ENCODE measurements at places on chromosomes 12 and 14.
A peak's percentile ranks its signal among the peaks of the same experiment; 100 is the strongest.

- DNase-seq, result peak; percentile 29
These were observed 598 bp downstream of the HIF1A start for GRCh38 chr14:61695695-61696527.

GRCh38 chr12:105992849-105993740 is 145.7 kb downstream of the NUAK1 start:
- DNase-seq, result no peak

GRCh38 chr14:89388853-89389252 is 28.2 kb downstream of the FOXN3 start:
- DNase-seq, result no peak

DNA sequence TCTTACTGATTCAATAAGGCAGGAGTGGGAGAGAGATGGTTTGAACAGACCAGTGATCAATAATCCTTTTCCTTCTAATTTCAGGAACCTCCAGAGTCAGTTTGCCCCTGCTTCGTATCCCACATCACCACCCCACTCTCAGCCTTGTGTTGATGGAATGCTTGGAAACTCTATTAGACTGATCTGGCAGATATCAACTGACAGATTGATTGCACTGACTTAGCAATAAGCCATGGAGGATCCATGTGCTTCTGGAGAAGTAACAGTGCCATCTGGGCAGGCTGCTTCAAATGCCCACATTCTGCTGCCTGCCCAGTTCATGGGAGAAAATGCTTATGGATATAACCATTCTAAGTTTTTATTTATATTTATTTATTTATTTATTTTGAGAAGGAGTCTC is 218.0 kb downstream of the SLC2A13 start:
- no peak for DNase-seq

DNA sequence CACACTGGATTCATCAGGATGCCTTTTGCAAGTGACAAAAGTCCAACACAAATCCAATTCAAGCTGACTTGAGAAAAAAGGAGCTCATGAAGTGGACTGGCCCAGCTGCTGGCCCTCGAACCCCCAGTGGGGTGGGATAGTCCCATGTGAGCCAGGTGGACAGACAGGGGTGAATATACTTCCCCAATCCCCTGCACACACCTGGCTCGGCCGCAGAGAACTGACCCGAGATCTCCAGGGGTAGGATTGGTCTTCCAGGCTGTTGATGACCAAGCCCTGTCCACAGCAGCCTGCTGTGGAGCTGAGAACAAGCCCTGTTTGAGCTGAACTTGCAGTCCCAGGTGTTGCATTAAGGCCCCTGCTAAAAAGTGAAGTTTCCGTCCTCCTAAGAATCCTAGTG is 56.2 kb downstream of the TPCN1 start:
- no peak for DNase-seq

- no peak for DNase-seq
These were observed 172.2 kb downstream of the NPAS3 start for GRCh38 chr14:33110737-33111443.

DNA sequence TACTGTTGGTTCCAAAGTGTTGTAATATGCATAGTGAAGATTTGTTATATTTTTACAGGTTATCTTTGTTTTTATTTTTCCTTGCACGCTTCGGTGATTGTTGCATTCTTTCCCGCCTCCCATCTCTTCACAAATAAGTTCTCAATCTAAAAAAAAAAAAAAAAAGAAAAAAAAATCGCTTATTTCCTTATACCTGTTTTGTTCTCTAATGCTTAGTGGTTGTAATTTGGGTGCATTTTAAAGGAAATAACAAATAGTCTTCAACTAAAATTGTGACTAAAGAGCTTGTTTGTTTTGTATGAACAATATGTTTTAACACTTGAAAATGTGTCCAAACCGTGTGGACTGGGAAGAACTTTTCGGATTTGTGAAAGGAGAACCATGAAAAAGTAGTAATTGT is 1.5 kb downstream of the CAND1 start:
- DNase-seq, result no peak

DNA sequence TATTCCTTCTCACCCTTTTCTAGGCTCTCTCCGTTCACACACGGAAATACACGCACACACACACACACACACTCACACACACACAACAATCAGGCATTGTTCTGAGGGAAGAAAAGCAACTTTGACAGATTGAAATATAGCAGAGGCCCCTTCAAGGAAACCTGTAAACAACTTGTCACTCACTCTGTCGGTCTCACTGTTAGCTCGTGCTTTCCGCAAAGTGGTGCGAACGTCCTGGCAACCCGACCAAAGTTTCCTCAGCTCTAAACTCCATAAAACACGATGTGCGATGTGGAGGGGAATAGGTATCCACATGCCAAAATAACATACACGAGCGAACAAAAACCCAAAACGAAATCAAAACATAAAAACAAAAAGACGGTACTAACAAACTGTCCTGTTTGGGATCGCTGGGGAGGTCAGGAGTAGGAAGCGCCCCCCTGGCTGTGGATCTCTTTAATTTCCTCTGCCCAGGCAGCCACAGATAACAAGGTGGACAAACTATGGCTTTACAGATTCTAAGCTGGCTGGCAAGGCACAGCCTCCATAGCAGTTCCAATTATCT is 822 bp upstream of the SOX5 start:
- no peak for DNase-seq

GRCh38 chr14:64442300-64442988 is 22.9 kb upstream of the AKAP5 start:
- DNase-seq, result no peak

GRCh38 chr12:13165617-13166041 is 30.9 kb upstream of the EMP1 start:
- DNase-seq, result peak; percentile 40

DNA sequence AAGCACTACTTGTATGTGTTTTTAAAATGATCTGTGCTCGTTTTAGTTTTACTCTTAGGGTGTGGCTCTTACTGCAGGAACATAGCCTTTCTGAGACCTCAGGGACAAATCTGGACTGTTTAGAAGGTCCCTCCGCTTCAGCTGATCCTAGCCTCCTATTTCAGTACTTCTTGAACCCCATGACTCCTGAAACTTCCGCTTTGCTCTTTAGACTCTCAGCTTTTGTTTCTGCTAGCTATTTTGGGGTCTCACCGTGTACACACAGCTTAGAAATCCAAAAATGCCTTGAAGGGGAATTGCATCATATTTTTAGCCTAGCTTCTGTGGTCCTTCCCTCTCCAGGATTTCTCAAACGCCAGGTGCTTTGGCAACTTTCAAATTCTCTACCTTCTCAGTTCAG is 8.3 kb downstream of the OR11G2 start:
- DNase-seq, result no peak

DNA sequence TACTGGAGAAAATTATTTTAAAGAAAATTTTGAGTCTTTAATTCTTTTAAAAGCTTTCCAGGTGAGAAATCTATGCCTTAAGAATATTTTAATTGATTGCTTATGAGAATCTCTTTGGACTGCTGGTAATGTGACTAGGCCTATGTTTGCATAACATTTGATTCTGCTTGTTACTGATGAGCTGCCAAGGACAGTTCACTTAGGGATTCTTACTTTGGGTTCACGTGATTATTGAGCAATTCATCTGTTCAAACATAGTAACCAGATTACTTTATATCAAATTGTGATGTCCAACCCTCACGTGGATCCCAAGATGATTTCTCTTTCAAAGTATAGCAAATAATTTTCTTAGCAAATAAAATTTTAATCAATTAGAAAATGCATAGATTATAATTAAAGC is 27.4 kb upstream of the ABCD2 start:
- DNase-seq, result no peak

GRCh38 chr14:101464310-101464983 is 96.8 kb upstream of the DIO3 start:
- DNase-seq, result no peak

GRCh38 chr14:105839425-105840265 is 313.3 kb downstream of the TMEM121 start:
- DNase-seq, result no peak

All from RCC 7860 (cell line).